Brain pericyte (primary cell): ENCODE measurements at places on chromosomes 12 and 14.

GRCh38 chr12:12613344-12613743, 1.7 kb downstream of the CREBL2 start:
- no peak for DNase-seq

GRCh38 chr14:99699861-99700260, 15.8 kb downstream of the CYP46A1 start:
- no peak for DNase-seq

- no peak for DNase-seq
Observed at GRCh38 chr12:52796839-52797528, 1.1 kb upstream of the KRT3 start.

DNA sequence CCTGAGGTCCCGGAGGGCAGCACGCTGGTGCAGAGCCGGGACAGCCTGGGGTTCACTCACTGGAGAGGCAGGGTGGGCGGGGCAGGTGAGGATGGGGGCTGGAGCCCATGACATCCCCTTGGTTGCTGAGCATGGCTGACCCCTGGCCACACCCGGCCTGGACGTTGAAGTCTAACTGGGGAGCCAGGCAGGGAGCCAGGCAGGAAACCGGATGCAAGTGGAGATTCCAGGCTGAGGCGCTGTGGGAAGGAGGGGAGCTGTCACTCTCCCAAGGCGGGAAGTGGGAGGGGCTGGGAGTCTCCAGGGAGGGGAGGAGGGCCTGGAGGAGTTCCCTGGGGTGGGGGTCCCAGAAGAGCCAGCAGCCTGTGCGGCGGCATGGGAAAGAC, 7.7 kb upstream of the INF2 start:
- DNase-seq, result no peak

DNA sequence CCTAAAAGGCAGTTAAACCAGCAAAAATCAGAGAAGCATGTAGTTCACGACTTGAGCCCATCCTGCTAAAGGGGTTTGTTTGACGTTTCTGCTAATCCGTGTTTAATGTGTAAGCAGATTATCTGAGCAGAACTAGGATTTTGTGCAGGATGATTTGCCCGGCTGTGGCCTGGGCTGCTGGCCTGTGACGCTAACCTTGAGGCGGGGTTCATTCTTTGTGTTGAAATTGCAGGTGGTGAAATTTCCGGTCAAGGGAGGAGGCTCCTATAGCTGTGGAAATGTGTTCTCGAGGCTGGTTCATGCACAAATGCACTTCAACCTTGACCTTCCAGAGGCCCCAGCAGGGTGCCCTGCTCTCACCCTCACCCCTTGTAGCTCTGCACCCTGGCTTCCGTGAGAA, 63.7 kb downstream of the SLC24A4 start:
- no peak for DNase-seq

DNA sequence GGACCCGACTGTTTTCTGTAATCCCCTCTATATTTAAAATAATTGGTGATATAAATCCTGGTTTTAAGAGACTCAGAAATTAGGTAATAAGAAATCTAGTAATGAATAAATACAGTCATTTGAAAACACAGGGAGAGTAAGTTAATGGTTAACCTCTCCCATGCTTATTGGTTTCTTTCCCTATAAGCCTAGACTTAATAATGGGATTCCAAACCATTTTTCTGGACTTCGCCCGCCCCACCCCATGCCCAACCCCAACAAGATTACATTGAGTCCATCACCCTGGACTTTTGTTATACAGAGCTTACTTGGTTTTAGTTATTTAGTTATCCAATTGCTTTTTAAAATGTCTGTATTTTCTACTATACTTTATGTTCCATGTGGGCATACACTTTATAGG, 98.7 kb downstream of the WIF1 start:
- DNase-seq, result no peak

- no peak for DNase-seq
Observed at GRCh38 chr12:54442099-54442498, 23.0 kb upstream of the ITGA5 start.

DNA sequence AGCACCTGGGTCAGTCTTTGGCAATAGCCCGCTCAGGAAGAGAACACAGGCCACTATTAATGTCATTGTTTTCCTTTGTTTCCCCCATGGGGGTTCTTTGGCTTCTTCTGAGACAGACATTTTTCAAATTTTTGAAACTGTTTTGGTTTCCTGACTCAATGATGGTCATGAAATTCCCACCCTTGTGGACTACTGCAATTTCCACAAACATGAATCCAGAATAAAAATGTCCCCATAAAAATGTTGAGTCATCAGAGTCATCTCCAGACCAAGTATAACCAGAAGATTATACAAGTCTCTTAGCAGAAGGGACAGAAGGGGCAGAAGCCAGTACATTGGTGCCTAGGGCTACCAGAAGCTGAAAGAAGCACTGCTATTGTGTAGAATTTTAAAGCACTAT, 29.1 kb downstream of the SLCO1A2 start:
- DNase-seq, result no peak

DNA sequence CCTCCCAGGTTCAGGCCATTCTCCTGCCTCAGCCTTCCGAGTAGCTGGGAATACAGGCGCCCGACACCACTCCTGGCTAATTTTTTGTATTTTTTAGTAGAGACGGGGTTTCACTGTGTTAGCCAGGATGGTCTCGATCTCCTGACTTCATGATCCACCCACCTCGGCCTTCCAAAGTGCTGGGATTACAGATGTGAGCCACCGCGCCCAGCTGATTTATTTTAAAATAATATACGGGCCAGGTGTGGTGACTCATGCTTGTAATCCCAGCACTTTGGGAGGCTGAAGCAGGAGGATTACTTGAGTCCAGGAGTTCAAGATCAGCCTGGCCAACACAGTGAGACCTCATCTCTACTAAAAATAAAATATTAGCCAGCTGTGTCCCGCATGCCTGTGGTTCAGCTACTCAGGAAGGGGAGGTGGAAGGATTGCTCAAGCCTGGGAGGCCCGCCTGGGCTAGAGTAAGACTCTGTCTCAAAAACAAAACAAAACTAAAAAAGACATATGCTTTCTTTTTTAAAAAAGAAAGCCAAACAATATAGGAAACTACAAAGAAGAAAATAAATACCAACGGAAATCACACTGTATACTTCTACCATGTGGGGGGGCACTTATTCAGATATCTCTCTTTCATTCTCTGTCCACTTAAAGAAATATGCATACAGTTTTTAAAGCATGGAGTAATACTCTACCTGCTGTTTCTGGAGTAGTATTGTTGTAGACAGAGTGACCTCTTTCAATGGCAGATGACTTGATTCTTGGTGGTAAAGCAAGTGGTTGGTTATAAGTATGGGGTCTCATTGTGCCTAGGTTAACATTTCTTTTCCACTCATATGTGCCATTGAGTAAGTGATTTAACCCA, 930 bp upstream of the MIA2 start:
- no peak for DNase-seq

DNA sequence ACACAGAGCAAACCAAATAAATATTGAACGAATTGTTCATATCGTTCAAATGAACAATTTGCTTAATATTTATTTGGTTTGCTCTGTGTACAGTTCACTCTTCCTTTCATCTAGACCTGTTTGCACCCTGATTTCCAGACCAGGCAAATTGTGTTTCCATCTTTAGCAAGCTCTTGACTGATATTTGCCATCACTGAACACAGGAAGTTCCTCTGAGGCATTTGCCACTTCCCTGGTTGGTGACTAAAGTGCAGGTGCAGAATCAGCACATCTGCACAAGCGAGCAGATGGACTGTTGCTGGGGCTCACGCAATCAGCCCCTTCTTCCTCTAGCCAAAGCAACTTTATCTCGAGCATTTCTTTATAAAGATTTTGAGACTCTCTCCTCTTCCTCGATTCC, 112.9 kb downstream of the DAAM1 start:
- no peak for DNase-seq

DNA sequence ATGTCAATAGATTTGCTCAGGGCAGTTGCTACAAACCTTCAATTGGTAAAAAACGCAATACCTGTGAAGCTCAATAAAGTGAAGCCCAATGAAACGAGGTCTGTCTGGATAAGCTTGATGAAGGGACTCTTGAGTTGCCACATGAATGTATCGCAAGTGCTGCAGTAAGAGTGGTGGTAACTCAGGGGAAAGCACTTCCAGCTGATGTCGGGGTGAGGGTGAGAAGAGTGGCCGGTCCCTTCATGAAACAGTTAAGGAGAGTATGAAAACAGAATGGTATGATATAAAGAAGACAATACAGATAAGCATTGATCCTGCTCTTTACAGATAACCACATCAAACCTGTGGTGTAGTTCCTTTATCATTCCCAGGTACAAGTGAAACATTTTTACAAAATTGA, 83.4 kb upstream of the EVL start:
- no peak for DNase-seq
